ENCODE measurements at places on chromosomes 11 and 22.

DNA sequence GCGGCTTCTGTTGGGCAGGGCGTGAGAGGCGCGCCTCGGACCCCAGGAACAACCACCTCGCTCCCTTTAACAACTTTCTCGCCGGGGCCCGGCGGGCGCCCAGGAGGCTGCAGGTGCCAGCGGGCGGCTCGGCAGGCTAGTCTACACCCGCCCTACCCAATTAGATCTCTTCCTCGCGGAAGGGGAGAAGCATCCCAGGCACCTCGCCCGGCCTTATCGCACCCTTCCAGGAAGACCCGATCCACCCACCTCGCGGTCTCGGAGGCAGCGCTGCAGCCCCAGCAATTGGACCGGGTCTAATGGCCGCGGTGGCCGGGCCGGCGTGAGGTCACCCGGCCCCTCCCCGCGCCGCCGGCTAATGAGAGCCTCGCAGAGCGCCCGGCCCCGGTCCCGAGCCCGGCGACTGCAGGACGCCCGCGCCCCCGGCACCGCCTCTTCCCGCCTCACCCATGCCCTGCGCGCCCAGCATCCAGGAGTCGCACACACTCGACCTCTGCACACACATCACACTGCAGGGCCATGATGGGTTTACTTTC, at the start of gene PLAAT3:
Gene PLAAT3 (minus strand): TSS at position 298 of the 536 bp plus-strand sequence. CDS start 419 bp downstream, outside the sequence.
- no peaks in the 10 kb centered on the region for H3K27me3 ChIP-seq
- H3K27ac ChIP-seq: no peak within 1 kb of the TSS
- DNase-seq: no peak

- no peak overlapping the region for H3K4me3 ChIP-seq
- no peak for DNase-seq
- H3K4me1 ChIP-seq: no peaks in the 10 kb centered on the region
- peaks cover 3% of the 10 kb centered on the region for H3K27me3 ChIP-seq
Observed at GRCh38 chr11:45259592-45259991, 26.5 kb downstream of the SYT13 start.

- no peak for DNase-seq
- H3K4me1 ChIP-seq: no peaks in the 10 kb centered on the region
- no peaks in the 10 kb centered on the region for H3K36me3 ChIP-seq
- no peak overlapping the region for H3K4me3 ChIP-seq
- H3K27ac ChIP-seq: no peak overlapping the region
Observed at GRCh38 chr11:95566211-95566610, 223.4 kb downstream of the FAM76B start.

- H3K4me3 ChIP-seq: no peak overlapping the region
- H3K27me3 ChIP-seq: no peaks in the 10 kb centered on the region
- H3K27ac ChIP-seq: no peak overlapping the region
- peaks cover 26% of the 10 kb centered on the region for H3K4me1 ChIP-seq
Observed at GRCh38 chr11:35330156-35330889, 89.0 kb downstream of the SLC1A2 start.

- DNase-seq: no peak
- H3K27me3 ChIP-seq: no peaks in the 10 kb centered on the region
- H3K4me1 ChIP-seq: peaks cover 26% of the 10 kb centered on the region
- no peak overlapping the region for H3K4me3 ChIP-seq
- no peaks in the 10 kb centered on the region for H3K36me3 ChIP-seq
Observed at GRCh38 chr11:118314988-118315411, 10.5 kb downstream of the CD3E start.

DNA sequence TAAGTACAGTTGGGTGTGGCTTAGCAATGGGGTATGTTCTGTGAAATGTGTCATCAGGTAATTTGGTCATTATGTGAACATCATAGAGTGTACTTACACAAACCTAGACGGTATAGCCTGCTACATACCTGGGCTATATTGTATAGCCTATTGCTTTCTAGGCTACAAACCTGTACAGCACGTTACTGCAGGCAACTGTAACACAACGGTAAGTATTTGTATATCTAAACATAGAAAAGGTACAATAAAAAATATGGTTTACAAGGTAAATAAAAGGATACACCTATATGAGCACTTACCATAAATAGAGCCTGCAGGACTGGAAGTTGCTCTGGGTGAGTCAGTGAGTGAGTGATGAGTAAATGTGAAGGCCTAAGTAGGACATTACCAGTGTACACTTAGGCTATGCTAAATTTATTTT, 73.1 kb upstream of the GDPD4 start:
- no peak overlapping the region for H3K4me3 ChIP-seq
- no peaks in the 10 kb centered on the region for H3K4me1 ChIP-seq
- peaks cover 45% of the 10 kb centered on the region for H3K36me3 ChIP-seq
- H3K27me3 ChIP-seq: no peaks in the 10 kb centered on the region

DNA sequence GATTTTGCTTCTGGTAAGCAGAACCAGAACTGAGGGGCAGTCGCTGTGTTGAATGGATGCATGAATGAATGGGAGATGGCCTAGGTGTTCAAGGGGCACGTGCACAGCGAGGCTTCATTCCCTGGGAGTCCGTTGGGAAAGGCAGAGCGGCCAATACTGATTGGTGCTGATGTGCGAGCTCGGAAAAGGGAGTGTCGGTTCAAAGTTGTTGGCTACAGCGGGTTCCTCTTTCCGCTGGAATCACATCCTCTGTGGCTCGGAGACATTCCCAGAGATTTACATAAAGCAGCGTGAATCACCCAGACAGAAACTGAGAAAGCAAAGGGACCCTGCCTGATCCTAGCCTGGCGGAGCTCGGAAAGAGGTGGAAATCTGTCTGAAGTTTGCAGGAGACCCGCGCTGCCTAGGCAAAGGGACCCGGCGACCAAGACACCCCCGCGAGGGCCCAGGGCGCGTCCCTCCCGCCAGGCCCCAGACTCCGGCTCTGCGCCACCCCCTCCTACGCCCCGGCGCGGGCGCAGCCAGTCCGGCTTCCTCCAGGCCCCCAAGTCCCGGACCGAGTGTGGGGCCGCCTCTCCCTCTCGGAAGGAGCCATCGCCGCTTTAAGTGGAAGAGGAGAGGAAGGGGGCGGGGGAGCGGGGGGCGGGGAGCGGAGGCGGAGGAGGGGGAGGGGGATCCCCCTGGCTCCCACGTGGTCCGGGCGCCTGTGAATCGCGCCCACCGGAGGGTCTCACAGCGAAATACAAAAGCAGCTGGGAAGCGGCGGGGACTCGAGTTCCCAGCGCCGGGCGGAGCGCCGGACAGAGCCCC, at the start of gene FJX1:
Gene FJX1 (plus strand): TSS at position 774 of the 810 bp plus-strand sequence. CDS start 177 bp downstream, outside the sequence.
- H3K27me3 ChIP-seq: no peaks in the 10 kb centered on the region
- no peak within 1 kb of the TSS for H3K27ac ChIP-seq
- peaks cover 8% of the 10 kb centered on the region for H3K4me1 ChIP-seq
- H3K36me3 ChIP-seq: no peaks in the 10 kb centered on the region

DNA sequence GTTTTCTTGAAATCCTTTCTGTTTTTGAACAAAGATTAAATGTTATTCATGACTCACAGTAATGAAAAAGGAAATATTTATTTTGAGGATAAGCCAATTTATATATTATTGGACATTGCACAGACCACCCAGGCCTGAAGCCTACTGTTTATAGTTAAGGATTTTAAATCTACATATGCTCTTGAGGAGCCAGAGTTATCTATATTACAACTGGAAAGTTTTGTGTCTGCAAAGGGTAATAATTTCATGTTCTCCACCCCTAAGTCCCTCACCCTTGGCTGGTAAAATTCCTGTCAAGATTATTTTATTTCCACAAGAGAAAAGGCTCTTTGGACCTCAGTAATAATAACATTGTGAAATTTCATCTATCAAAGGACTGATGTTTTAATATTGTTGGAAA, 228.2 kb downstream of the TMEM135 start:
- no peak overlapping the region for H3K27ac ChIP-seq
- no peak overlapping the region for H3K4me3 ChIP-seq
- no peaks in the 10 kb centered on the region for H3K27me3 ChIP-seq
- no peak for DNase-seq

DNA sequence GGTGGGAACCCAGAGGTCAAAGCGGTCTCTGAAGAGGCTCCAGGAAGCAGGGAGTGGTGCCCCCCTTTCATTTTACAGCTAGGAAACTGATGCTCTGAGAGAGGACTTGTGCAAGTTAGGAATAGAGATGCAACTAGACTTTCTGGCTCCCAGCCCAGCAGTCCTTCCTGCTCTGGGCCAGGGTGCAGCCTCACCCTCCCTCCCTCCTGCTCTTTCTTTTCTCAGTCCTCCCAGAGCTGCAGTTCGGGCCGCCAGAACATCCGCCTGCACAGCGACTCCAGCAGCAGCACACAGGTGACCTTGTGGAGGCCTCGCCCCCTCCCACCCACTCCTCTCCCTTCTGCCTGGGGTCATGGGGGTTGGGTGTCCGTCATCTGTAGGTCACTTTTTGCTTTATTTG, 51.5 kb downstream of the LHFPL7 start:
- H3K4me3 ChIP-seq: no peak overlapping the region
- H3K36me3 ChIP-seq: no peaks in the 10 kb centered on the region
- DNase-seq: no peak

DNA sequence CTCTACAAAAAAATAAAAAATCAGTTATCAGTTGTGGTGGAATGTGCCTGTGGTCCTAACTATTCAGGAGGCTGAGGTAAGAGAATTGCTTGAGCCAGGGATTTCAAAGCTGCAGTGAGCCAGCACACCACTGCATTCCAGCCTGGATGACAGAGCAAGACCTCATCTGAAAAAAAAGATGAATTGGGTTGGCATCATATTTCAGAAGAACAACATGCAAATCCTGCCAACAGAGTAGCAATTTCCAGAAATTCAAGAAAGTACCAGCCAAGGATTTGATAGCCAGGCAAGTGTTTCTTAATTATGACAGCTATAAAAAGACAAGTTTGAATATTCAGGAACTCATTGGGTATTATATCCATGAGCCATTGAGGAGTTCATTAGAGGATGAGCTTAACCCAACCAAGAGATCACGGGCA, 75.2 kb downstream of the USP47 start:
- H3K4me1 ChIP-seq: no peaks in the 10 kb centered on the region
- no peak overlapping the region for H3K4me3 ChIP-seq
- no peaks in the 10 kb centered on the region for H3K36me3 ChIP-seq
- no peak overlapping the region for H3K27ac ChIP-seq

DNA sequence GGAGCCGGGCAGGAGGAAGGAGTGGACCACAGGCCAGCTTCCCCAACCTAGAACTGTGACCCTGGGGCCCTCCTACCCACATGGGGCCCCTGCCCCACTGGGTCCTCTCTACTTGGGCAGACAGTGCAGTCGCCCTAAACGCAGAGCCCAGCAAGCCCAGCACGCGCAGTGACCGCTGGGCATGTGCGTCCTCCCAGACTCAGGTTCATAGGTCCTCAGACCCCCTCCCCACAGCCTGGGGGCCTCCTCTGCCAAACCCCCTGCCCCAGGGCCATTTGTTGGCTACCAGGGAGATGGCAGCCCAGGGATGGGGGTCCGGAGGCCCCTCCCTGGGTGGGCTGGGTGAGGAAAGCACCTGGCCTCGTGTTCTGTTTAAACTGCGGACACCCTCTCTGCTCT, 23.9 kb downstream of the RTN4R start:
- H3K4me3 ChIP-seq: no peak overlapping the region
- no peaks in the 10 kb centered on the region for H3K27me3 ChIP-seq
- peaks cover 48% of the 10 kb centered on the region for H3K4me1 ChIP-seq
- no peak for DNase-seq
- H3K36me3 ChIP-seq: no peaks in the 10 kb centered on the region

DNA sequence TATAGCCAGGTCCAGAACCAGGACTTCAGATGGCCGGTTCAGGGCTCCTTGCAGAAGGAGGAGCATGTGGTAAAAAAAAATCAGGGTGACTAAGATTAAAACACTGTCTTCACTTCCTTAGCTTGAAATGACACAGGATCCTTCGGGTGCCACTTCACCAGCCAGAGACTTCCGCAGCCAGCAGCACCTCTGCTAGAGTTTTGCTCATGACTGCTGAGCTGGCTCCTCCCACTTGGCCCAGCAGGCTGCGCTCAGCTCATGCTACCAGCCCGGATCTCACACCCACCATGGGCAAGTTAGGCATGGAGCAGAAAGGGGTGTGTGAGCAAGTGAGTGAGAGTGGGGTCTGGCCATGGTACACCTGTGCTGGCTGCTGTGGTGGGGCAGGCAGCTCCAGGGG, 6.6 kb upstream of the MS4A18 start:
- no peaks in the 10 kb centered on the region for H3K27me3 ChIP-seq
- no peak overlapping the region for H3K4me3 ChIP-seq
- no peak for DNase-seq
- H3K36me3 ChIP-seq: no peaks in the 10 kb centered on the region

DNA sequence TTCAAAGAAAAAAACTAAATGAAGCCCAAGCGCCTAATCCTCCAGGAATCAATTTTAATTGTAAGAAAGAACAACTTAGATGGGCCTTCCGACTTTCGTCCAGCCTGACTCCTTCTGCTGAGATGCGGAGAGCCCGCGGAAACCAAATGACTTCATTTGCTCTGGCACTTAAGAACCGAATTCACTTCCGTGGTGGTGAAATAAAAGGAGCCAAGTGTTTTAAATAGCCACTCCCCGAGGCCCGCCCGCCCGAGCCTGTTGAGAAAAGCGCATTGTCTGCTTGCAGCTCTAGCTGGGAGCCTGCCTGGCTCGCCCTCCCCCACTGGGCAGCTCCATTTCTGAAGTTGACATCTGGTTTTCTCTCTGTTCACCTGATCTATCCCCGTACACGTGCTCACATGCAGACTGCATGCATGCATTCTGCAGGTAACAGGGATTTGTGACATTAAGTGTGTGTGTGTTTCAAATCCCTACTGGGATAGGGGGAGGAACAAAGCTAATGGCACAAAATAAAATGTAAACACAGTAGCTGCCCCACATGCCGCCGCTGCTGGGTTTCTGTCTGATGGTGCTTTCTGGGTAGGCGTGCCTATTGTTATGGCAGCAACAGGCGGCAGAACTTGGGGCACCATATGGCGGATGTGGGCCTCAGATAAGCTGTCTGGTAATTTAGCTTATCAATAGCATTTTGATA, 6.2 kb downstream of the TEAD1 start:
- H3K4me1 ChIP-seq: no peaks in the 10 kb centered on the region
- DNase-seq: no peak
- no peak overlapping the region for H3K4me3 ChIP-seq
- peaks cover 11% of the 10 kb centered on the region for H3K27me3 ChIP-seq

DNA sequence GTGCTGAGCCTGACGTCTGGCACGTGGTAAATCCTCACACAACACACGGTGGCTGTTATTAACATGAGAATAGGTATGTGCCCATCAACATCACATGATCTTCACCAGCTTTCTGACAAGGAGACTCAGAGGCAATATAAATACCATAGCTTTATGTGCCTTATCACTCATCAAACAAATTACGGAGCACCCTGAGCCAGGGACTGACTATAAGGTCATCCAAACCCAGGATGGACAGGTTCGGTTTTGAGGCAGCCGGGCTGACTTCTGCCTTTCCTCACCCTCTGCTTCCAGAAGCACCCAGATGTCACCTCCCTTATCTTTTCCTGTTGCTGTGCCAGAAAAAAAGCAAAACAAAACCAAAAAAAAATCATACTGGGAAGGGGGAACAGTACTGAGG, 5.7 kb upstream of the PLAAT3 start:
- H3K4me3 ChIP-seq: no peak overlapping the region
- H3K27me3 ChIP-seq: no peaks in the 10 kb centered on the region
- no peak overlapping the region for H3K27ac ChIP-seq
- no peaks in the 10 kb centered on the region for H3K36me3 ChIP-seq

Measured in GM12878 (cell line).